Vein endothelial cell (primary cell): ENCODE measurements at places on chromosomes 7 and 10. TPM values are rescaled to one million over a fixed set of nuclear protein-coding genes. Genes with fewer than 3 reads are reported as not detected.

MACC1 gene
- not detected in 2 replicates for total RNA-seq

TBL2 gene
- 44.0 and 52.3 TPM in 2 replicates for total RNA-seq

SLC39A12 gene
- total RNA-seq: not detected in 2 replicates

SYNPO2L gene
- not detected in 2 replicates for total RNA-seq

MMD2 gene
- not detected in 2 replicates for total RNA-seq

PRXL2A gene
- 156 and 173 TPM in 2 replicates for total RNA-seq

LRIT1 gene
- not detected in 2 replicates for total RNA-seq

CPN1 gene
- not detected in 2 replicates for total RNA-seq

LLCFC1 gene
- total RNA-seq: not detected in 2 replicates

PNLIPRP3 gene
- not detected in 2 replicates for total RNA-seq

GDF10 gene
- not detected in 2 replicates for total RNA-seq

PALD1 gene
- total RNA-seq: 125 and 130 TPM in 2 replicates

IKZF1 gene
- not detected in 2 replicates for total RNA-seq

VGF gene
- total RNA-seq: 0.10 TPM in 1 of 2 replicates, not detected in the other

ANKRD61 gene
- total RNA-seq: not detected in 2 replicates

BAG3 gene
- 25.5 and 26.0 TPM in 2 replicates for total RNA-seq

BMPER gene
- 0.65 and 1.5 TPM in 2 replicates for total RNA-seq
